A673 (cell line): ENCODE measurements at places on chromosomes 4 and X.

DNA sequence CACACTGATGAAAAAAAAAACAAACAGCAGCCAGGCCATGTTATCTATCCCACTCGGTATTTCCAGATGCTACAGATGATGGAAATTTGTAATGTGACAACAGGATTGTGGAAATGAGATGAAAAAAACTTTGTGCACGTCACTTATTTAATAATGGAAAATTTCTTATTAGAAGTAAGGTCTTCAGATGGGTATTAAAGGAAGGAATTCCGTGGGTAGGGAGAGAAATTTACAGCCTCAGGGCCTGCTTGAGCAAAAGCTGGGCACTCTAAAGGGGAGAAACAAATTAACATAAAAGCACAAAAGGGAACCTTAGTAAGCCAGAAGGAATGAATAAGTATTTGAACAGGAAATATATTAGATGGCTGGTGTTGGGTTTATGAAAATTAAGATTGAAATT lies 4.2 kb upstream of the PKD2 start:
- DNase-seq: no peak

- peak; percentile 14 for DNase-seq
Observed at GRCh38 chr4:79042079-79042674, 102.9 kb upstream of the PAQR3 start.

GRCh38 chr4:76305033-76305687 lies 1.4 kb upstream of the STBD1 start:
- DNase-seq: no peak

DNA sequence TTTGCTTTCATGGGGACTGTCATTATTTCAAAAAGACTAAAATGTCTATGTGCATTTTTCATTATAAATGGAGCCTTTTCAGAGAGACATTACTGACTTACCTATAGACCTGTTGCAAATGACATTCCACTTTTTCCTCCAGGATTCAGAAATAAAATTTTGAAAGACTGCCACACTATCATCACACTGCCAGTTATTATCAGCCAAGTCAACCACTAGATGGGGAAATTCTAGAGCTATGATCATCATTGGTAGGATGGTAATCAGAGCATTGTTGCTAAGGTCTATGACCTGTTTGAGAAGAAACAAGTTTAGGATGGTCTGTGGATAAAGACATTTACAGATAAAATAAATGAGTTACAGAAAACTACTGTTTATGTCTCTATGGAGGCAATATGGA lies 22.5 kb downstream of the LRRC66 start:
- no peak for DNase-seq

DNA sequence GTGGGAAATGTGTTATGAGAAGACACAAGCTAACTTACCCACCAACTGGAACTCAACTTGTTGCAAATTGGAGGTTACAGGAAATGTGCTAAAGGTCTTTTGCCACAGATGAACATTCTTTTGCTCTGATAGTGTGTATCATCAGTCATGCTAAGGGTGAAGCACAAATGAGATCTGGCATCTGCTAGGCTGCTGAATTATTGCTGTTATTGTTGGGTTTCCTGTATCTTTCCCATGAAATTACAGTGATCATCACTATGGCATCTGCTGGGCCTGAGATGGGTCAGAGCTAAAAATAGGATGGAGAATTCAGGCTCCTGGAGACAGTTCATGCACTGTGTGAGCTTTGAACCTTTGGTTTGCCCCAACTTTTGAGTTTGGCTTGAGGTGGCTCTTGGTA lies 124.5 kb downstream of the NPNT start:
- DNase-seq: no peak

GRCh38 chrX:104255465-104255864 lies 732 bp upstream of the ESX1 start:
- DNase-seq: no peak

- no peak for DNase-seq
Observed at GRCh38 chrX:122188751-122189150, 995.3 kb upstream of the GRIA3 start.

GRCh38 chr4:109559625-109559982 lies 442 bp upstream of the MCUB start:
- no peak for DNase-seq

- peak; percentile 37 for DNase-seq
Observed at GRCh38 chr4:114383721-114384120, 214.9 kb upstream of the UGT8 start.

DNA sequence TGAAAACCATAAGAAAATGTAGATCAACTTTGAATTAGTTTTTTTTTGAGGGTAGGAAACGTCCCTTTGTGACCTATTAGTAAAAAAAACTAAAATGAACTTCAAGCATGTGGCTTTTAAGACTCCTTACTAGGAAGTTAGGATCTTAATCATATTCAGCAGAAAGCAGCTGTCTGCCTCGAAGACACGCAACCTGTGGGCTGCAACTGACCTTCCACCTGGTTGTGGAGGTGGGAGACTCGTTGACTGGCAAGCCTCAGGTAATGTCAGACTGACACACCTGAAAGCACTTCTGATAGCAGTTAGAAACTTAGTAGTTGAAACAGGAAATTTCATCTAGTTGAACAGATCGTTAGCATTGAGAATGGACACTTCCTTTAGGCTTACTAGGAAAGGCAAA lies 37.4 kb downstream of the CCNG2 start:
- DNase-seq: no peak

DNA sequence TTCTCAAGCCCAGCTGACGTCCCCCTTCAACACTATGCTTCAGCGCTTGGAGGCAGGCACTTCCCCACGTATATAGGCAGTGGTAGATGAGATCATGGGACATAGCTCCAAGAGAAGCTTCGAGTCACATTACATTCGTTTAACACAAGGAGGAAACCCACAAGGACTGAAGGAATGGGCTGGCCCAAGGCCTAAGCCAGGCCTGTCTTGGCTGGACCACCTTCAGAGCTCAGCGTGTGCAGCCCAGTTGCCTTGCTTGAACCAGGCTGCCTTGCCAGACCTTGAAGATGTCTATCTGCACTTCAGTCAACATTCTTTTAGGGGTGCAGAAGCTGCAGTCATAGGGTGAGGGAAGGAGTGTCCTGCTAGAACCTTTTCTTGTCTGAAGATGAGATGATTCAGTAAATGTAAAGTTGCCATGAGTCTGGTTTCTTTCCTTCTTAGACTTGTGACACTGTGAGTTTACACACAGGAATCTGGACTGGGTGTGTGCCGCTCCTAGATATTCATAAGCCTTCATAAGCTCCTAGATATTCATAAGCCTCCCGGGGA lies 144.1 kb upstream of the RBPJ start:
- no peak for DNase-seq

GRCh38 chr4:164892018-164892417 lies 15.0 kb downstream of the APELA start:
- DNase-seq: no peak

DNA sequence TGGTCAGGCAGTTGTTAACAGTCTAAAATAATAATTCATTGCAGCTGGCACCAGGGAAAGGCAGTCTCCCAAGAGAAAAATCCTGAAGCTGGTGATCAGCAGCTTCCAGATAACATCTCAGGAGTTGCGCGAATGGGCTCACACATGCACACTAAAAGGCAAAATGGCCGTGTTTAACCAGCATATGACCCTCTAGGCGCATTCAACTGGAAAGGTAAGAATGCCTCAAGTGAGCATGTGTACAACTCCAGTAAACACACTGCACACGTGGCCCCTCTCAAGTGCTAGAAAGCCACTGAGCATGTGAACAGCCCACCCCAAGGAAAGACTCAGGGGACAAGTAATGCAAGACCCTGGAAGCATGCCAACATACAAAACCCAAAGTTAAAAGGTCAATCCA lies 33.1 kb downstream of the STPG2 start:
- DNase-seq: no peak
